ENCODE measurements at places on chromosomes 7 and 10. TPM values are rescaled to one million over a fixed set of nuclear protein-coding genes. Genes with fewer than 3 reads are reported as not detected.

The LBX1 gene
- total RNA-seq, result not detected

GRCh38 chr7:20298486-20298901 lies 32.2 kb upstream of the ITGB8 start:
- no peak for DNase-seq

DNA sequence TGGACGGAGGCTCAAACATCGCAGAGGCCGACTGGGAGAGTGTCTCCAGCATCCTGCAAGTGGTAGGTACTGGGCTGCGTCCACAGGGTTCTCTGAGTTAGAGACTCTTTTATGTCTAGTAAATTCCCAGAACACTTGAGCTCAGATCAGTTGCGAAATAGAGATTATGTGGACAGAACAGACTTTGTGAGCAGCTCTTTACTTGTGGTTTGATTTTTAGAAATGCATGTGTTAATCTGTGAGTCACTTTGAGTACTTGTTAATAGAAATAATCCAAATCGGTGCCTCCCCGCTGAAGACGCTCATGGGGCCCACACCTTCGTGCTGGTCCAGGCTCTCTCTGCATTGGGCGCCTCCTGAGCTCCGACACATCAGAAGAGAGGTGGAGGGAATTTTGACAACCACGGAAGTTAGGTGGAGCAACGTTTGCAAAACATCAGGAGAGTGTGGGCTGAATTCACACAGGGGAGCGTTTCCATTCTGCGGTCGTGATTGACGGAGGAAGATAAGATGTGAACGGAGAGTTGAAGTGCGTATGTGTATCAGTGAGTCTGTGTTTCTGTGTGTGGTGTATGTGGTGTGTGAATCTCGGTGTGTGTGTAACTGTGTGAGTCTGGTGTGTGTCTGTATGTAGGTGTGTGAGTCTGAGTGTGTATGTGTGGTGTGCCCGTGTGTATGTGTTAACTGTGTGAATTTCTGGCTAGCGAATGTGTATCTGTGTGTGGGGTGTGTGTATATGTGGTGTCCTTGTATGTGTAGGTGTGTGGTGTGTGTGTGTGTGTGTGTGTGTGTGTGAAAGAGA lies 32.1 kb downstream of the PFKP start:
- DNase-seq, result no peak

GRCh38 chr7:150369748-150370501 lies 1.3 kb downstream of the REPIN1 start:
- DNase-seq, result no peak

GRCh38 chr7:8442051-8442813 lies 8.8 kb downstream of the NXPH1 start:
- no peak for DNase-seq

DNA sequence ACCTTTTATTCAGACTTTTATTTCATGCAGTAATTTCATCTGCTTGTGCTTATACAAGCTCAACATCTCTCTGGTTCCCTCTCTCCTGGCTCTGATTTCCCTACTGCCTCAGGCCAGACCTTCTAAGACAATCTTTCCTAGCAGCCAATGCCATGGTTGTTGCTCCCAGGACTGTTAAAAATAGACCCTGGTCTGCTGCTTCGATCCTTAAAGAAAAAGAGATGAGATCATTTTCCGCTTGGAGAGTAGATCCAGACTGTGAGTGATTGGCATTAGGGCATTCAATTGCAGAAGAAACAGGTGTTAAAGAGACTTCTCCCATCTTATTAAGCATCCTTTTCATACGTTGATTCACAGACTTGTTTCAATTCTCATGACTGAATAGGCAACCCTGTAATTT lies 68.4 kb upstream of the ITGB1 start:
- DNase-seq, result no peak

GRCh38 chr10:100502926-100503494 lies 16.7 kb downstream of the SEC31B start:
- DNase-seq, result no peak

The TMEM213 gene
- total RNA-seq, result not detected

DNA sequence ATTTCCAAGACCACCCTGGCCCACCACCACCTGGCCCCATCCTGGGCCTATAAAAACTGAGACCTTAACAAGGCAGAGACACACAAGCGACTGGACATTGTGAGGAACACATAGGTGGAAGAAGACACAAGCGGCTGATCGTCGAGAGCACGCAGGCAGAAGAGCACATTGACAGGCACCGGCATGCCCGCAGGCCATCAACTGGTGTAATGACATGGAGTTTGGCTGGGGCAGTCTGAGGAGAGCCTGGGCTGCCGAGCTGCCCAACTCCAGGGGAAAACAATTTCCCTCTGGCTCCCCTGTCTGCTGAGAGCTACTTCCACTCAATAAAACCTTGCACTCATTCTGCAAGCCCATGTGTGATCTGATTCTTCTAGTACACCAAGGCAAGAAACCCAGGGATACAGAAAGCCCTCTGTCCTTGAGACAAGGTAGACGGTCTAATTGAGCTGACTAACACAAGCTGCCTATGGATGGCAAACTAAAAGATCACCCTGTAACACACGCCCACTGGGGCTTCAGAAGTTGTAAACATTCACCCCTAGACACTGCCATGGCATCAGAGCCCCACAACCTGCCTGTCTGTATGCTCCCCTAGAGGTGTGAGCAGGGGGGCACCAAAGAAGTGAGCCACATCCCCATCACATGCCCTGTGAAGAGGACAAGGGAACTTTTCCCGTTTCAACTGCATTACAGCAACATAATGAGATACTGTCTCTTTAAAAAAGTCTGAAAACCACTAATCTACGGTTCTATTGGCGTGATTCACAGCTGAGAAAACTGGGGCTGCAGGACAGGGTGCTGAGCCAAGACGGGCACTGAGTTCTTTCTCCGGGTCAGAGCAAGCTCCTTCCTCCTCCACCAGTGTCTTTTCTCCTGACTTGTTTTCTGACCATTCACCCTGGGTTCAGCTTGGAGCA lies 18.5 kb upstream of the TNS3 start:
- DNase-seq, result no peak

The RGS10 gene
- total RNA-seq, result 163 TPM

The NODAL gene
- total RNA-seq, result not detected

All from T-cell (primary cell).